Stimulated activated CD8-positive, alpha-beta memory T cell treated with anti-CD3 and anti-CD28 coated beads, Interleukin-4, amount 100 ng/mL, for 24 hours (primary cell): ENCODE measurements at places on chromosomes 7 and 10.

DNA sequence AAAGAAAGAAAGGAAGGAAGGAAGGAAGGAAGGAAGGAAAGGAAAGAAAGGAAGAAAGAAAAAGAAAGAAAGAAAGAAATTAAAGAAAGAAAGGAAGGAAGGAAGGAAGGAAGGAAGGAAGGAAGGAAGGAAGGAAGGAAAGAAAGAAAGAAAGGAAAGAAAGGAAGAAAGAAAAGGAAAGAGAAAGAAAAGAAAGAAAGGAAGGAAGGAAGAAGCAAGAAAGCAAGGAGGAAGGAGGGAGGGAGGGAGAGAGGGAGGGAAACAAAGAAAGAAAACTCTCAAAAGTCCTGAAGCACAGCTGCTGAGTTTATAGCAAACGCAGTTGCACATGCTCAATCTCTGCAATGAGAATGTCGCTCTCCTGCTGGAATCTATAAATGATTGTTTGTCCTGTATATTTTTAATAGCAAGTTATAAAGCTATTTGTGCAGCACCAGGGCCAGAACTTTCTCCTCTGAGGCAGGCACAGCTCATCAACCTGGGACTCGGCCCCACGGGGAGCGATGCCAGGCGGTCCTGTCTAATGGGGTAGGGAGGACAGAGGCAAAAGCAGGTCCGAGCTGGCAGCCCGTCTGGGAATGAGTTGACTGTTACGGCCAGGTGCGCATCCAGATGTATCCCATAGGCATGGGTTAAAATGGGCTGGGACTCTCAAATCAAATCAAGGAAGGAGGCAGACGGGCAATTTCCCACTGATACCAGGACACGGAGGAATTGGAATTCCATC is 118.0 kb upstream of the PFKP start:
- DNase-seq = no peak

DNA sequence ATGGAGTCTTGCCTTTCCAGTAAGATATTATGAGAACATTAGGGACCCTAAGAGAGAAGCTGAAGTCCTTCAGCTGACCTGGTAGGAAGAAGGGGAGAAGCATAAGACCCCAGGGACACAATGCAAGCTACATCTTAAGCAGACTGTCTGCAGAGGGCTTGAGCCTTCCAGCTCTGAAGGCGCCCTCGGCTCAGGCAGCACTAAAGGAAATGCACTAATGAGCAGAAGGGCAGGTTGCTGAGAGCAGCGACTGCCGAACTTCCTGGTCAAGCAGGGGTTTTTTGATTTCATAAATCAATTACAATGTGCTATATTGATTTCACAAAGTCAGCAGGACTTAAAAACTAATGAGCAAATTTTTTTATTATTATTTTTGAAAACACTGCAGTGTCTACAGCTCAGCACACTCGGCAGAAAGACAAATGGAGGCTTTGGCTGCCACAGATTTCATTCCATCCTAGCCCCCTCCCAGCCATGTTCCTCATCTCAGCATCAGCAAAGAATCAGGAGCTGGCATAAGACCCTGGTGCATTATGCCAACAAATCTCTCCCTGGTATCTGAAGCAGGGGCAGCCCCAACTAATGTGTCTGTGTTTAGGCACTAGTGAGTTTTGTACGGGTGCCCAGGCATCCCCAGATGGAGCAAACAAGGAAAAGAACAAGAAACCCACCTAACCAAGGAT is 57.1 kb downstream of the LRRTM3 start:
- no peak for DNase-seq

GRCh38 chr7:11726001-11726793 is 105.8 kb downstream of the THSD7A start:
- DNase-seq = no peak

GRCh38 chr10:34236931-34237330 is 578.2 kb downstream of the PARD3 start:
- DNase-seq = no peak

DNA sequence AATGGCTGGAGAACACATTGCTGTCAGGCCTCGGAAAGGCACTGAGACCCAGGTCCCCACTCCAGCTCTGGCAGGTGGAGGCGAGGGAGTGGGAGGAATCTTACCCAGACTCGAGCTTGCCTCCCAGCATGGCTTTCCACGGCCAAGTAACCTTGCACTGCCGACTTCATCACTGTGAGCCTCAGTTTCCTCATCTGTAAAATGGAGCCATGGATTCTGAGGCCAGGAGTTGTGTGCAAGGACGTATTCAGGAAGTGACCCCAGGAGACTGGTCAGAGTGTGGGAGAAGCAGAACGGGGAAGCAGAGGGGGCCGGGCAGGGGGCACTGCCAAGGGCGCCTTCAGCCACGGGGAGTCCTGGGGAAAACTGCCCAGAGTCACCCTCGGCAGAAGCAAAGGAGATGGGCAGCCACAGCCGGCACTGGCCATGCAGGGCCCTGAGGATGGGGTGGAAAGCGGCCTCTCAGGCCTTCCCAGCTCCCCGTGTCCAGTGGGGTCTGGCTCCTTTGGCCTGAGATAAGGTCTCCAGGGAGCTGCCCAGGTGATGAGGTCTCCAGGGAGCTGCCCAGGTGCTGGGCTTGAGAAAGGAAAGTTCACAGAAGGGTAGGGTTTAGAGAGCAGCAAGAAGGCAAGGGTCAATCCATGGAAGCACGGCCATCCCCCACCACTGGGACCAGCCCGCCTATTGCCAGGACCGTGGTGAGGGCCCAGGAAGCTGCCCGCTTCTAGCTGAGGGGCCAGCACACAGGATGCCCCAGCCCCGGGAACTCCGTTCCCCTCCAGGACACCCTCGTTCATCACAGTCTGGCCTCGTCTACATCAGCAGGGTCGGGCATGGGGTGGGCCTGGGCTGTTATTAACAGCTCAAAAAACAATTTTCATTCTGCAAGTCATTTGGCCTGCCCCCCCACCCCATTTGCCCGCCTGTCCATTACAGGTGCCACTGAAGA is 34.3 kb upstream of the EN2 start:
- DNase-seq = no peak

- DNase-seq = no peak
Measured at GRCh38 chr7:129191272-129191671, 2.8 kb downstream of the SMO start.

GRCh38 chr10:104767745-104768144 is 126.7 kb downstream of the SORCS3 start:
- no peak for DNase-seq

DNA sequence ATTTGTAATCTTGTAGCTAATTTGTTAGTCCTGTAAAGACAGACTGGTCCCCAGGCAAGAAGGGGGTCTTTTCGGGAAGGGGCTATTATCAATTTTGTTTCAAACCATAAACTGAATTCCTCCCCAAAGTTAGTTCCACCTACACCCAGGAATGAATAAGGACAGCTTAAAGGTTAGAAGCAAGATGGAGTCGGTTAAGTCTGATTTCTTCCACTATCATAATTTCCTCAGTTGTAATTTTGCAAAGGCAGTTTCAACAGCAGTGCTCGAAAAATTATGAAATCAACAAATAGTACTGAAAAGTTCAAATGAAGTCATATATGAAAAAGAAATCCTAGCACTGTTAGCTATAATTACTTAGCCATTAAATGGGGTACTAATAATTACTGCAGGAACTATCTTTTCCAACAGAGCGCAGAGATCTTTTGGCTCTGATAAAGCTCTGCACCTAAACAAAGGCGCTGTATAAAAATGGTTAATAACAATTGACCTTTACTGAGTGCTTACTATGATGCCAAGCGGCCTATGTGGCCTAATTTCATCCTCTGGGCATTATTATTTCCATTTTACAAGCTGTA is 756 bp upstream of the SEC24C start:
- no peak for DNase-seq

GRCh38 chr10:50473756-50474155 is 150.0 kb downstream of the SGMS1 start:
- DNase-seq = no peak

GRCh38 chr7:76358481-76359110 is at the start of gene YWHAG:
TSS of gene YWHAG (minus strand) at chr7:76358991. CDS start at chr7:76358808, 183 bp downstream.
- DNase-seq = peak; percentile 80

DNA sequence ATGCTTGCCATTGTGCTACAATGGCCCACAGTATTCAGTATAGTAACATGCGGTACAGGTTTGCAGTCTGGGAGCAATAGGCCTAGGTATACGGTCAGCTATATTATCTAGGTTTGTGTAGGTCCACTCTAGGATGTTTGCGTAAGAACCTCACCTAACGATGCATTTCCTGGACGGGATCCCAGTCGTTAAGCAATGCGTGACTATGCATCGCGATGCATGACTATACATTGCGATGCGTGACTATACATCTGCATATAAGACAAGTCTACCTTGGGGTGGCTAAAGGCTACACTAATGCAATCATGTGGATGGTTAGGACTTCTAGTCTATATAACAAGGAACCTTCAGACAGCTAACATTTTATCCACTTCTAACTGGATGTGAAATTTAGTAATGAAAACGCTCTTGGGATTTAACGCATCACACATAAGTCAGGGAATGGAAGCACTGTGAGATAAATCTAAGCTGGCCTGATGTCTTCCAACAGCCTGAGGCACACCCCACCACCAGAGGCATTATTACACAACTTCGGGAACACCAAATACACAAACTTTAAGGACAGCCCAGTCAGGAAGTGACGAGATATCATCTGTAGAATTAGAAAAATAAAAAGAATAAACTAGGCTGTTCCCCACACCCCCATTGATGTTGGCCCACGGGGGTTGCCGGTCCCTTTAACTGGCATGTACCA is 9.2 kb downstream of the GNA12 start:
- no peak for DNase-seq

DNA sequence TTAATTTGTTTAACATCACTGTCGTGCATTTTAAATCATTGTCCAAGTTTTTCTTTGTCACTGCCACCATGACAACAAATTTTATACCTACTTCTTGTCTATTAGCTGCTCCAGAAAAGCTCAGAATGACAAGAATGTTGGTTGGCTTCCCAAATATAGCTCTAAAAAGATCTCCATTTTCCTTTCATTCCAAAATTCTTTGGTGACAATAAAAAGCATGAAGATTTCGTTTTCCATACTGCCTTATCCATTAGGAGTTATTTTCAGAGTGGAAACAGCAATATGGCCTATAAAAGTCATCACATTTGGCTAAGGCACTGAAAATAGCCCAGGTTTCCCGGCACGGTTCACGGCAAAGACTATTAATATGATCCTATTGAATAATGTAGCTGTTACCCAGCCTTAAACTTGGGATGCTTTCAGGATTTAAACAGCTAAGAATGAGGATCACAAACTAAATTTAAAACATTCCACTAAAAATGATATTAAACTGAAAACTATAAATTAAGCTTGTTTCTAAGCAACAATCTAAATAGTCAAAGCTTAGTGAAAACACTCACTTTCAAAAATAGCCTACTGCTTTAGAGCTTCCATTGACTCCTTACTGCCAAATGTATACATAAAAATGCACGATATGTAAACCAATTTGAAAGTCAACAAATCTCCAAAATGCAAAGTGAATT is 2.7 kb downstream of the CTTNBP2 start:
- no peak for DNase-seq

GRCh38 chr10:44788147-44789129 is 122.7 kb upstream of the TMEM72 start:
- DNase-seq = no peak

GRCh38 chr10:83607959-83608745 is 531.2 kb upstream of the GHITM start:
- no peak for DNase-seq

DNA sequence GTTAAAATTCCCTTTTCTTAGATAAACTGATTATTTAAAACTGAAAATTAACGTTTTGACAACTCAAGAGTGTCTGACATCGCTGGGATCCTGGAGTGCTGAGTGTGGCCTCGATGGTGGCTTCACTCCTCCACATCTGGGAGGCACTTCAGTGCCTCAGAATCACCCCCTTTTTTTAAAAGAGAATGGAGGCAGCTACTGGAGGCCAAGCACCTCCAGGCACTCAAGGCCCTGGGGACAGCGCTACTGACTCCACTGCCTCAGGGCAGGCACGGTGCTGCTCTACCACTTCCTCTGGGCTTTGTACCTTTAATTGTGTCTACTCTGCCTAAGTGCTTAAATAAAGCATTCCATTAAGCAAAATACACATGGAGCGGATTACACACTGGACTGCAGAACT is 27.2 kb upstream of the NCAPG2 start:
- no peak for DNase-seq
